ENCODE measurements at places on chromosomes 2 and 18.

DNA sequence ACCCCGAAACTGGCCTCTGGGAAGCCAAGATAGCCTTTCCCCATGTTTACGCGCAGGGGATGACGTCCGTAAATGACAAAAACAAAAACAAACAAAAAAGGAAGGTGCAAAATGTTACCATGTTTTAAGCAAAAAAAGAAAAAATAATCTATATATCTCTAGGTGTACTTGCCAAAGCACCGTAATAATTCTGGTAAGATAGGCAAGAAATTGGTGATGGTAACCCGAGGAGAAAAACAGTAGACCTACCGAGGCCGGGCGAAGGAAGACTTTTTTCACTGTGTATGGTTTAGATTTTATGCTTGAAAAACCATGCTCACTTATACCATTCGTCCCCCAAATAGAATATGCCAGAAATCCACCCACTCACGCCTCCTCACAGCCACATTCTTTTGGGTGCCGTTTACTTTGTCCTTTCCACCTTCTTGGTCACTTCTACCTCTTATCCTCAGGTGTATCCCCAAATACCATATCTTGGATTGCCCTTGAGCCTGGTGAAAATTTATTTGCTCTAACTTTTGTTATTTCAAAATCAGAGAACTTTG lies 8.0 kb downstream of the GATA6 start:
- DNase-seq = no peak

DNA sequence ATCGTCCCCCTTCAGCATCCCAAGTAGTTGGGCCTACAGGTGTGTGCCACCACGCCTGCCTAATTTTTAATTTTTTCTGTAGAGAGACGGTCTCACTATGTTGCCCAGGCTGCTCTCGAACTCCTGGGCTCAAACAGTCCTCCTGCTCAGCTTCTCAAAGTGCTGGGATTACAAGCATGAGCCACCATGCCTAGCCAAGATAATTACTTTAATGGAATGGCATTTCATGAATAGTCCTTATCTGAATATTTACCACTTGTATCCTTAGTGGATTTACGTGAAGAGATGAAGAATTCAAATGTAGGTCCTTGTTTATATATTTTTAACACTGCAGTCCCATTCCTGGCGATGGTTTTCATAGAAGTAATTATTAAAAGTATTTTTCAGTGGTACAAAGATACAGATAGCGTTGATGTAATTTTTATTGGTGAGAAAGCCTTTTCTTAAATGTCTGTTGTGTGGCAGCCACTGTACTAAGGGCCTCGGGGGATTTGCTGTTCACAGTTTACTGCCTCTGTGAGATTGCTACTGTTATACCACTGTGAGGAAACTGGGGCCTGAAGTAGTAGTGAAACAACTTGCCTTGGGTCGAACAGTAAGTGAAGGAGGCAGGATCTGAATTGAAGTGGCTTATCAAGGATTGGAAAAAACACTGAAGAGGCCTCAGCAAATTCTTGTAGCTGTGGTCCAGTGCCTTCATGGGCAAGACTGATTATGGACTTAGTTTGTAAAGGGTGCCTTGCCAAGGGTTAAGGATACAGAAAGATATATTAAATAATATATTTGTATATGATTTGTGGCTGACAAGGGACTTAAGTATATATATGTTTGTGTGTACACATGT lies 151.2 kb downstream of the PRPF40A start:
- DNase-seq = no peak

- DNase-seq = no peak
Observed at GRCh38 chr2:151191001-151191400, 70.7 kb downstream of the RBM43 start.

GRCh38 chr2:30503695-30504052 lies 56.6 kb downstream of the LCLAT1 start:
- no peak for DNase-seq

GRCh38 chr2:212314680-212315079 lies 223.9 kb downstream of the ERBB4 start:
- no peak for DNase-seq

DNA sequence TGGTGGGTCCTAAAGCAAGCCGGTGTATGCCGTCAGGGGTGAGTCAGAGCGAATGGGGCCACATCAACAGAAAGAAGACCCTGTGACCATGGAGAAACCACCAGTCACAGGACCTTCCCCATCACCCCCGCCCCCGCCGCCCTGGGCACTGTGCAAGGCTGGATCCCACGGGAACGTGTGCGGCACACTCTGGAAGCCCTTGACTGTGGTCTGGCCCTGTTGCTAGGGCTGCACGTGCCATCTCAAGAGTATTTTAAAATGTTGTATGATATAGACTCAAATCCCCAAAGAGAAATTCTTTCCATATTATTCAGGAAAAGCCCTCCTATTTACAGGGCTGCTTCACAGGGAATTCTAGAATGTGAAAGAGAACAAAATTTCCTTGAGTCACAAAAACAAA lies 174.8 kb downstream of the BCL2 start:
- no peak for DNase-seq

DNA sequence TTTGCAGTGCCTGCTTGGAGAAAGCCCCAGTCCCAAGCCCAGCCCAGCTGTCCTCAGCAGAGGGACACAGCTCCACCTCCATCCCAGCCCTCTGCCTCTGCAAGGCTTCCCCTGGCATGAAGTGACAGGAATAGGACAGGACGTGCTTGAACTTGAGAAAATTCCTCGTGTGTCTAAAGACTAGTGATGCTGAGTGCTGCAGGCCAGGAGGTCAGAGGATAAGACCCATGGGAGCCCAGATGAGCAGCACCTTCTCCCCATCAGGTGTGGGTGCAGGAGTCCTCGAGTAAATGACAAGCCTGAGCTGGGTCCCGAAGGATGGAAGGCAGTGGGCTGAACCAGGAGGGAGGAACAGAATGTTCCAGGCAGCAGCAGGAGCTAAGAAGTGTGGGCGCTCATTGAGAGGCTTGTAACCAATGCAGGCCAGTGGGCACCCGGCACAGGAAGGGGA lies 67.8 kb upstream of the UXS1 start:
- no peak for DNase-seq

DNA sequence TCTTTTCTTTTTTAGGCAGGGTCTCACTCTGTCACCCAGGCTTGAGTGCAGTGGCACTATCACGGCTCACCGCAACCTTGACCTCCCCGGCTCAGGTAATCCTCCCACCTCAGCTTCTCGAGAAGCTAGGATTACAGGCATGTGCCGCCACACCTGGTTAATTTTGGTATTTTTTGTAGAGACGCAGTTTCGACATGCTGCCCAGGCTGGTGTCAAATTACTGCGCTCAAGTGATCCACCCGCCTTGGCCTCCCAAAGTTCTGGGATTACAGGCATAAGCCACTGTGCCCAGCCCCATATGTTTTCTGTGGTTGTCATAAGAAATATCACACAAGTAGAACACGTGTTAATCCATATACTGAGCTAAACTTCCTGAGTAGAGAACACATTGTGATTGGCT lies 14.6 kb downstream of the ENOSF1 start:
- no peak for DNase-seq

DNA sequence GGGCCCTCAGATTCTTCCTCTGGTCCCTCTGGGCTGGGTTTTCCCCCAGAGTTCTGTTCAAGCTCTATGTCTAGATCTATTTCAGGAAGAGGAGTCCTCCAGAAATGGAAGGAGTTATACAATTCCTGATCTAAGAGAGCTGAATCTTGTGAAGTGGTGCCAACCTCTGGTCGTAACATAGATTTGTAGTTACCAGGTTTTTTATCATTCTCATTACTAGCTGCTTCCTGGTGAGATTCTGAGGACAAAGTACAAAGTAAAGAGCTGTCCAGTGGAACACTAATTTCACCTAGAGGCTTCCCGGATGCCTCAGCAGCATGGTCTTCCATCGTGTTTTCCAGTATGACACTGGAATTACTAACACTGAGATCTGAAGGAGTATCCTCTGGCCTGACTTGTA lies 44.1 kb downstream of the PPP4R1 start:
- no peak for DNase-seq

DNA sequence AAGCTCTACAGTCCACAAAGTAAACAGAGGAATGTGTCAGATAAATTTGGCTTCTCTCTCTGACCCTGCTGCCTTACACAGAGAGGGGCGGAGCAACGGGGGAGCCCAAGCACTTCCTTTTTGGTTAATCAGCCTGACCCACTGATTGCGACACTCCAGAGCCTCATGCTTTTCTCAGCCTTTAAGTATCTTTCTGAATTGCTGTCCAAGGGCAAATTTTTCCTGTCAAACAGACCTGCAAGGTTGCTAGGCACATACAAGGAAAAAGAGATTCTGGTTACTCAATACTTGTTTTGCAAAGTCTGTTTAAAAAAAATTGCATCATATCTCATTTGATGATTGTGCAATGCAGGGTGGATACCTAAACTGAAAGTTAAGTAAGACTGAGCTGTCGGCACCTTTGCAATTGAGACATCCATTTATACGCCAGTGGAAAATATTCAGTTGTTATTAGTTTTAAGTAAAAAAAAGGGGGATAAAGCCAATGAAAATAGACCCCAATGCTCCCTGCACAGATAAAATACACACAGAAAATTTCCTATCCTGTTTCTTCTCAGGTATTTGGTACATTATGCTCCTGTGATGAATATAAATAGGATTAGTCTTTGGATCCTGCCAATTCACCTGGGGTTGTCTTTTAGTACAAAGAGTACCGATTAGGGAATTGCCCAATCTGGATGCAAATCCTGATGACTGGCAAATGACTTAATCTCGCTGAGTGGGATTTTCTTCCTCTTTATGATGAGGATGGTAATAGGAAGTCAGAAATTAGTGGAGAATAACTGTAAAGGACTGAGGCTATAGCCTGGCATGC lies 260.2 kb upstream of the TRIB2 start:
- DNase-seq = peak; percentile 17

DNA sequence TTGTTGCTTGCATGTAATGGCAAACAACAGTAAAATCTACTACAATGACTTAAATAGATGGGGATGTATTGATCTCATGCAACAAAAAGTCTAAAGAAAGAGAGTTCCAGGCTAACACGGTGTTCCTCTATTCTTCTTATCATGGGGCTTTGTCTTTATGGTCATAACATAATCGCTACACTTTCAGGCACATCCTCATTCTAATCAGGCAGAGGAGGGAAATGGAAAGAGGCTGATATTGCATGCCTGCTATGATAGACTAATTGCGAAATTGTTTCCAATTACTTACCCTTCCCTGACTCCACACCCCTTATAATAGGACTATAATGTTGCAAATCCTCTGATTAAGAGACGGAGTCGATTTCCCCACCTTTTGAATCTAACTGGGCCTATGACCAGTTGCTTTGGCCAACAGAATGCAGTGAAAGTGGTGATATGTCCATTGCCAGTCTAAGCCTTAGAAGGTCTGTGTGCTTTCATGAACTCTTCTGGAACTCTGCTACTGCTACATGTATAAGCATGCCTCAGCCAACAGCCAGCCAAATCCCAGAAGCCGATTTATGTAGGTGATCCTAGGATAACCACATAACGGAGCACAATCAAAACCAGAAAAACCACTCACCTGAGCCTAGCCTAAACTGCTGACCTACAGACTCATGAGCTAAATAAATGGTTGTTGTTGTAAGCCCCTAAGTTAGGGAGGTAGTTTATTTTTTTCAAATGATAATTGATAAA lies 180.3 kb upstream of the TACR1 start:
- DNase-seq = no peak

- DNase-seq = no peak
Observed at GRCh38 chr2:231260442-231261208, 62.2 kb downstream of the ARMC9 start.

DNA sequence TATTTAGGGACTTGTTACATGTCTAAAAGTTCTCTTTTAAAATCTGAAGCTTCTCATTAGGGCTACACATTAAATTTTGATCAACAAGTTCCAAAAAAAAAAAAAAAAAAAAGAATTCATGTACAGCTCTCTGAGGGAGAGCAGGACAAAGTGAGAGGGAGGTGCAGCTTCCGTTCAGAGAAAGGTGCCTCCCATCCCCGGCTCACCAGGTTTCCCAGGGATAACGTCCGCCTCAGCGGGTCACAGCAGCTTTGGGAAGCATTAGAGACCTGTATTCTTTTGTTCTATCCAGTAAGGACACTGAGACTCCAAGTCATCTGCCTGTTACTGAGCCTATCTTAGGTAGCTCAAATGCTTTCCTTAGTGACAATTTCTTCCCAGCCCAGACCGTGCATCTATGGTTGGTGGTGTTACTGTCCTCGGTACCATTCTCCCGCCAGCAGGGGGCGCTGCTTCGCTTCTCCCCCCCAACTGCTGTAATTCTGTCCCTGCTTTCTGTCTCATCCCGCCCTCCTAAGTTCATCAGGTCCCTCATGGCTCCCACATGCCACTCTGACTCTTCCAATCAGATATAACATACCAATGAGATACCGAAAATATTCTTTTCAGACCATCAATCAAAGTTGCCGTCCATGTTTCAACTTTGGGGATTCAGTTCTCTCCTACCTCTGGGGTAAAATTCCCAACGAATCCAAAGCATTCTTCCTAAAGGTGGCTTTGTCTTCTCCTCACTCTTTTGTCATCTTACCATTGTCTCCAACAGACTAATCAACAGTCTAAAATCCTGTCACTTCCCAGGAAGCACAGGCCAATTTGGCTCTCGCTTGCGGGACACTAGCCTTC lies 466.5 kb downstream of the METTL4 start:
- no peak for DNase-seq

- DNase-seq = no peak
Observed at GRCh38 chr2:75573145-75573878, 12.6 kb upstream of the EVA1A start.

DNA sequence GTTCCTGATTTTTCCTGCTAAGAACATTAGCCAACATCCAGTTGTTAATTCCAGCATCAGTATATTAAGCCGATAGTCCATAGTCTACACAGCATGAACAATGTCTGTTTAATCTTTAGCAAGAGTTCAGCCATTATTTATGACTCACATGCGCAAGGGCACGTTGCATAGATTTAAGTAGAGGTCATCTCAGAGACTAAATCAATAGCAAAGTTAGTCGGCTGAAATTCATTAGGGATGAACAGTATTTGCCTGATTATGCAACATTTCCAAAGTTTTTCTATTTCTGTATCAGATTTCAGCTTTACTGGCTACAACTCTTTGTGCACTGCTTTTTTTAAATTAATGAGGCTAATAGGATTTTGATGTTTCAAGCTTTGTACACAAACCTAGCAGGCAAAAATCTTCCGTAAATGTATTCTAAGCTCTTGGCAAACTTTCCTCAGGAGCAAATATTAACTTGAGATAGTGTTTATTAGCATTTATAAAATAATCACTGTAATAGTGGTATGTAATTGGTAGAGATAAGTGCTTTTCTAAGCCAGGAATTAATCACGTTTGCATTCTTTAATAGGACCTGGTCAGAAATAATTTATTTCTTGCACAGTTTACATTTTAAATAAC lies 578.7 kb upstream of the ID2 start:
- no peak for DNase-seq

- no peak for DNase-seq
Observed at GRCh38 chr2:149666809-149667320, 79.3 kb upstream of the MMADHC start.

DNA sequence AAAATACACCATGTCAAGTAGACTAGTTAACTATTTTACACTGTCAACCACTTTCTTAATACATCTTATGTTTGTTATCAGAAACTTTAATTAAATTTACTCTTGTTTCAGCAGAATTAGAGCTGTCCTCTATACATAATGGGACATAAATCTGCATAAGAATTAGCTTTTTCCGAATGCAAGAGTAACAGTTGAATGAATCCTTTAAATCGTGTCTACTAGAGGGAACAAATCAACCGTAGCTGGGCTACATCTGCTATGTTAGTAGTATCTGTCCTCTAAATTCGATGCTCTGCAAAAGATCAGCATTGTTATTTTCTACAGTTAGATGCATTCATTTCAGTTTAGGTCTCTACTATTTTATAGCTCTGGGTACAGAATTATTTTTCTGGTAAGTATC lies 1090.6 kb downstream of the DPP10 start:
- no peak for DNase-seq
